Vagina (tissue), 2 donors: ENCODE measurements at places on chromosomes 7 and 10. TPM values are rescaled to one million over a fixed set of nuclear protein-coding genes. Genes with fewer than 3 reads are reported as not detected.
A peak's percentile ranks its signal among the peaks of the same experiment; 100 is the strongest.

DNA sequence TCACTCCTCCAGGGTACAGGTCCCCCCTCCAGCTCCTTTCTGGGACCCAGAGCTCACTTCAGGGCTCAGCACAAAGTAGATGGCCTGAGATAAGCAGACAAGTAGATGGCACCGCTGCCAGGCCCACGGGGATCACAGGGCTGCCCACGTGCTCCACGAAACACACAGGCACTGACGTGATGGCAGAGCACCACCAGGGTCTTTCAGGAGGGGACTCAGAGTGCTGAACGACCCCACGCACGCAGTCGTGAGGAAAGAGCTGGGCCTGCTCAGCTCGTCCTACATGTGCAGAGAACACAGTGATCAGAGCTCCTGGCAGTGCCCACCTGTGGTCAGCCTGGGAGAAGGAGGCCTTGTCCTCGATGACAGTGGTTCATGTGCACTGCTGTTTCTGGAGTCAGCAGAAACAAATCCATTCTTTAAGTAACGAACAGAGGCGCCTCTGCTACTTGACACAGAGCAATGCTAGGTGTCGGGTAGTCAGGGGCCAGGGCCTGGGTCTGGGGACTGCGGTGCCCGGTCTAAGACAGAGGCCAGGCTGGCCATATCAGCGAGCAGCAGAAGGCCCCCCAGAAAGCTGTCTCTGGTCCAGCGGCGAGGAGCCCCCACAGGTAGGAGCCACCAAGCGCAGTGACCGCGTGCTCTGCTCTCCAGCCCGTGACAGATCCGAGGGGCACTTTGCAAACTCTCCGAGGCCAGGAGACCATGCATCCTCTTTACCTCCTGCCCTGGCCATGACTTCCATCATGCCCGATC, 129.8 kb upstream of the FAM20C start:
- no peak for DNase-seq

DNA sequence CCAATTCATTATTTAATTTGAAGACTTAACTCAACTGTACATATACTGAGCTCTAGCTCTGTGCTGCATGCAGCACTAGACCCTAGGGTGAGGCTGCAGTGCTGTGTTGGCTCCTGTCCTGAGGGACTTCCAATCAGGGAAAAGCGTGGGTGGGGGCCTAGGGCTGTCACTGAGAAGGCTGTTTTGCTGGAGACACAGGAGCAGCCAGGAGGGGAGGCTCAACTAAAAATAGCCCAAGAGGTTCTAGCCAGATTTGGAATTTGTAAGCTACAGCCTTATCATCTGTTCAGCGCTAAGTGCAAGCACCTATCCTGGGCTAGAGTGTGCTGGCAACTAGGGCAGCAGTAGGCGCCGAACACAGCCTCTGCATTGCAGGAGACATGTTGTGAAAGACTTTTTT, 121.1 kb downstream of the VWC2 start:
- no peak for DNase-seq

Gene LIPF
- not detected for total RNA-seq

GRCh38 chr7:141003172-141004065, 11.3 kb downstream of the MRPS33 start:
- DNase-seq = no peak

DNA sequence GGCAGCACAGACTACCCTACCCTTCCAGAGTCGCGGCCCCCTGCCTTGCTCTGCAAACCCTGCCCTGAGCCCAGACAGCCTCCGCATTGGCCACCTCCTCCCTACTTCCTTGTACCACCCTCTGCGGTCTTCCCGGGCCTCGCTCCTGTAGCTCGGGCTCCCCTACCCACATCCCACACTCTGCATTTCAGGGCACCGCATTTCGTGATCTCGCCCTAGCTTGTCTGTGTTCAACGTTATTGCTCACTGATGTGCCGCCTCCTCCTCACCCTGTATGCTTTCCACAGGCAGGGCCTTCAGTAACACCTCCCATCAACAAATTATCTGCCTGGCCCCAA, 6.6 kb downstream of the PDIA4 start:
- DNase-seq = no peak

- DNase-seq = no peak
These were observed 3.6 kb downstream of the PDSS1 start for GRCh38 chr10:26700884-26701630.

GRCh38 chr10:132257271-132257670, 50.5 kb downstream of the STK32C start:
- DNase-seq = no peak

- peak; percentile 71 for DNase-seq
These were observed 4.7 kb upstream of the JAKMIP3 start for GRCh38 chr10:132061030-132061429.

Gene CHST12
- total RNA-seq = 26.3 TPM

DNA sequence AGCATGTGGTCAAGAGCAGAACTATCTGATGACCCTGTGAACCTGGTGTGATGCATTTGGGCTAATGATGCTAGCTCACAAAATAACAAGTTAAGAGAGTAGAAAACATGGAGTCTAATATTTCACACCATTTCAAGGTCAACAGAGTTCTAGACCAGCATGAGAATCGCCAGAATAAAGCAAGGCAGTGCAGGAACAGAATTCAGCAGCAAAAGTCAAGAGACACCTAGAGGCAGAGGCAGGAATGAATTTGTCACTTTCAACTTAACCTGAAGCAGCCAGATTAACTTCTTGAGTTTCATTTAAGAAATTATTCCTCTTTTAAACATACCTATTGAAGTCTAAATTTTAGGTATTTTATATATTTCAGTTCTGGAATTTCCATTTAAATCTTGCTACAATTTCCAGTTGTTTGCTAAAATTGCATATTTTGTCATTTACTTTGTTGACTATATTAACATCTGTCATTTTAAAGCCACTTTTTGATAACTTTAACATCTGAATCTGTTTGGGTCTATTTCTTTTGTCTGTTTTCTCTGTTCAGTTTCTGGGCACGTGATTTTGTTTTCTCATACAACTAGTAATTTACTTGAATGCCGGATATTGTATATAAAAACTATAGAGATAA, 44.2 kb upstream of the PRSS58 start:
- no peak for DNase-seq

Gene ANKRD1
- not detected for total RNA-seq

DNA sequence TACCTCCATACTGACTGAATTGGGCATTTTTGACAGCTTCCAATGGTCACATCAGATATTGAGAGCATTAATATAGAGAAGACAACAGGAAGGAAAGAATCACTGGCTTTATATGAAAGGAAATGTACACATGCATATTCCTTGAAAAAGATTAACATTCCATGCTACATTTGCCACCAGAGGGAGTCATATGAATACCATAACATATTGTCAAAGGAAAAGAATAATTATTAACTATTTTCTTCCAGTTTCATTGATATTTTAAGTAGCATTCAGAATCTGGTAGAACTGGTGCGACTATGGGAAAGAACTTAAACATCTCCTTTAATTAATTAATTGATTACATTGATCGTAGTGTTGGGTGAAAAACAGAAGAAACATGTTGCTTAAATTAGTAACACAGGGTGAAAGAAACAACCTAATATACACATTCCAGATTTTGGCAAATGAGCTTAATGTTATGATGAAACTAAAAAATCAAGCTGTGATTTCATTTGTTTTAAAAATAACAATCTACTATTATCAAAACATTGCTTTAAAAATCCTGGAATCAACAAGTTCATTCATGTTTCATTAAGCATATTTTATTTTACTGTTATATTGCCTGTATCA, 71.5 kb downstream of the GPR85 start:
- DNase-seq = no peak

DNA sequence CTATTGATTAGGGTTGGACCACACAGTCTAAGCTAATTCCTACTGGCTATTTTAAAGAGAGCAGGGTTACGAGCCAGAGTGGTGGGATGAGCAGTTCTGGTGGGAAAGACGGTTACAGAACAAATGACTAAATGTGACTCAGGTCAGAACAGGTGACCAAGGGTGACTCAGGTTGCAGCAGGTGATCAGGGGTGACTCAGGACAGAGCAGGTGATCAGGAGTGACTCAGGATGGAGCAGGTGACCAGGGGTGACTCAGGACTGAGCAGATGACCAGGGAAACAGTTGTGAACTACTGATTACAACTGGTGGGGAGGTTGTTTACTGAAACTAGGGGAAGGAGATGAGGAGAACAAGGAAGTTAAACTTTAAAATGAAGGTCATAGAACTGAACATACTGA, 366.3 kb downstream of the ABCA13 start:
- no peak for DNase-seq

Gene TFPI2
- 0.74 TPM for total RNA-seq

DNA sequence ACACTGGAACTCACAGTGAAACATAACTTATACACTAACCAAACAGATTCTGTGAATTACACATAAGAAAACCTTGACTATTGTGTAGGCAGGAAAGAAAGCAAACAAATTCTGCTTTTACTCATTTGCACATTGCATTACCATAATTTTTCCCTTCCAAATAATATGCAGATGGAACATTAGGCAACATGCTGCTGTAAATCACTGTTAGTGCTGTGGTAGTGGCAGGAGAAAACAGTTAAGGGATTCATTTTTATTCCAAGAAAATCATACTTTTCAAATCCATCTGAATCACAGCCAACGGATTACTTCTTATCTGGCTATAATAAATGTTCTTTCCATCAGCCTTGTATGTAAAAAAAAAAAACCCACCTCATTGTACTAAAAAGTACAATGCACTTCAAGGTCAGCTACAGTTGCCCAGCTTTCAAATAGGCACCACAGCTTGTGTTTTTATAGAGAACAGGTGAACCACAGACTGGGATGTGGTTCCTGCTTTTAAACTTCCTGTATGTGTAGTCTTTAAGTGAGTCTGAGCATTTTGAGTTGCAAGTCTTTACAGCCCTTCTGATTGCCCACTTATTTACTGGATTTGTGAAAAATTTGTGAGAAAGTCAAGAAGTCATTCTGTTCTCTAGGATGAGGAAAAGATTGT, 590.0 kb upstream of the SEMA3D start:
- no peak for DNase-seq

DNA sequence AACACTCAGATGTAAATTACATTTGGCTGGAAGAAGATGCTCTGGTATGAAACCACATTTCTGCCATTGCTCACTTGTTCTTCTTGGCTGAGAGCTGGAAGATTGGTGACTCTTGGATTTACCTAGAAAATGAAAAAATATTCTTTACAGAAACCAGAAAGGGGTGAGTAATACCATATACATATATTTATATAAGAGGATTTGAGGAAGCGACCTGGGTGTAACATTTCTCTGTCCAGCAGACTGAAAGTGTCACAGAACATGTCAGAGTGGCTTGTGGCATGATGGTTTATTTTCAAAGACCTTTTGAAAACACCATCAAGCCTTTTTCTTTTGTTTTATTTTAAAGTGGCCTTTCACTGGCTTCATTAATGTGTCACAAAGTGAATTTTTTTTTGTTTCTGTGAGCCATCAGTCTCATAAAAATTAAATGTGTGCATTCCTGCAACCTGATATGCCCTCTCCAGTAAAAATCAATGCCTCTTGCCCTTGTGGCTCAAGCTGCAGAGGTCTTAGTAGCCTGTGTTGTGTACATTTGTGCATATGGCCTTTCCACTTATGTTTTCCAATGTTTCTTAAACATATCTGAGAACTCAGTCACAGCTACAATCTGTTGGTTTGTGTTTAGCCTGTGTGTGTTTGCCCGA, 23.5 kb downstream of the CREB5 start:
- DNase-seq = no peak

DNA sequence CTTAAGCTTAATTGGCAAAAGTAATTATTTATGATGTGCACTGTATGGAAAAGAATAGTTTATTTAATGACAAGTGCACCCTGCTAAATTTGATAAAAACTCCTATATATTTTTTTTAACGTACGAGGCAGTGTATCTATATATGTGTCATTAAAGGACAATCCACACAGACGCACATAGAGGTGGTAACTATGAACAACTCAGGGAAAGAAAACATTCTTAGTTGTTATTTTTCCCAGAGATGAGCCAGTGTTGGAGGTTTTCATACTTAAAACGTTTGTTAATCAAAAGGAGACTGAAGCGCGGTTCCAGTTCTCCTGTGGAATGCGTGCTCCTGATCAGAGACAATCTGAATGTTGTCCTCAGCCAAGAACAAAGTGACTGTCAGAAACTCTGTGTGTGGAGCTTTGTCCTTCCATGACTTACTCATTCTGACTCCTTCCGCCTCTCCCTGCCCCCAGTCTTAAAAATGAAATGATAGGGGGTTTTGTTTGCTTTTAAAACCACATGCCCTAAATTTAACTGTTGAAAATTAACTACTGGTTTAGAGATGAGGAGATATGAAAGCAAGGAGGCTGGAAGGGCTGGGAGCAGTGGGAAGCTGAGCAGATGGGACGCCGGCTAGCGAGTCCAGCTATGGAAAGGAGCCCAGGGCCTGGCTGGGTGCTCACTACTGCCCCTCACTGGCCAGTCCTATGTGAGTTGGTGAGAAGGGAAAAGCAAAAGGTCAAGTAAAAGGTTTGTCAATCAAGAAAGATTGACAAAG, 99.6 kb downstream of the SVIL start:
- no peak for DNase-seq

GRCh38 chr10:76202777-76203176, 771.4 kb downstream of the LRMDA start:
- DNase-seq = no peak

- DNase-seq = no peak
These were observed 56.3 kb upstream of the ZEB1 start for GRCh38 chr10:31262672-31263071.

DNA sequence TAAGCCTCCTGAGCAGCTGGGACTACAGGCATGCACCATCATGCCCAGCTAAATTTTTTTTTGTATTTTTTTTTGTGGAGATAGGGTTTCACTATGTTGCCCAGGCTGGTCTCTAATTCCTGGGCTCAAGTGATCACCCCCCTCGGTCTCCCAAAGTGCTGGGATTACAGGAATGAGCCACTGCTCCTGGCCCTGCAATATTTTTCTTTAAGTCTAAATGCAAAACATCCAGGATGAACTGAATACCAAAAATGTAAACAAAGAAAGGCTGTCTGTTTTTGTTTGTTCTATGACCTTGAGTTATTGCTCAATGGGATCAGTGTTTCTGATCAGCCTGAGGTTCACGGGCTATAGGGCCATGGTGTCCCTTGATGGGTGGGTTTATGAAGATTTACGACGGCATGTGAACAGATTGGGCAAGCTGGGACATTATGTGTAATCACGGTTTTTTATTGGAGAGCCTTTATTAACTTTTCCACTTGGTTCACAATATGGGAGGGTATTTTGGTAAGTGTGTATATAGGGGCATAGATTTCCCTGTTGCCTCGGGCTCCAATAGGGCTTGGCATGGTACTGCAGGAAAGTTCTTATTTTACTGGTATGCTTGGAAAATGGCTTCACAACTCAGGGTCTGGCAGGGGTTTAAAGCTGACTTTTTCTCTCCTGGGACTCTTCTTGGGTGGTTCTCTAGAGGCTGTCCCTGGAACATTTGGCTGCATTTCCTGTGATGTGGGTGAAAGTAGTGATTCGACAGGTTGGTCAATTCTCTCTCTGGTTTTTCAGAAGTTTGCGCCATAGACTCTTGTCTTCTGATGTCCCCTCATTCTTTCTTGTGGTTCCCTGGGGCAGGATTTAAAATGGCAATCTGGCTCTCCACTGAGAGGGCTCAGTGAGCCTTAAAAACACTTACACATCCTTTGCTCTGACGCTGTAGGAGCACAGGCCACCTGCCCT, 41.6 kb downstream of the MRPS33 start:
- DNase-seq = no peak
